ENCODE measurements at places on chromosomes 3 and 15.
A peak's percentile ranks its signal among the peaks of the same experiment; 100 is the strongest.

- no peak for DNase-seq
Measured at GRCh38 chr3:33152363-33153360, 38.8 kb downstream of the CRTAP start.

DNA sequence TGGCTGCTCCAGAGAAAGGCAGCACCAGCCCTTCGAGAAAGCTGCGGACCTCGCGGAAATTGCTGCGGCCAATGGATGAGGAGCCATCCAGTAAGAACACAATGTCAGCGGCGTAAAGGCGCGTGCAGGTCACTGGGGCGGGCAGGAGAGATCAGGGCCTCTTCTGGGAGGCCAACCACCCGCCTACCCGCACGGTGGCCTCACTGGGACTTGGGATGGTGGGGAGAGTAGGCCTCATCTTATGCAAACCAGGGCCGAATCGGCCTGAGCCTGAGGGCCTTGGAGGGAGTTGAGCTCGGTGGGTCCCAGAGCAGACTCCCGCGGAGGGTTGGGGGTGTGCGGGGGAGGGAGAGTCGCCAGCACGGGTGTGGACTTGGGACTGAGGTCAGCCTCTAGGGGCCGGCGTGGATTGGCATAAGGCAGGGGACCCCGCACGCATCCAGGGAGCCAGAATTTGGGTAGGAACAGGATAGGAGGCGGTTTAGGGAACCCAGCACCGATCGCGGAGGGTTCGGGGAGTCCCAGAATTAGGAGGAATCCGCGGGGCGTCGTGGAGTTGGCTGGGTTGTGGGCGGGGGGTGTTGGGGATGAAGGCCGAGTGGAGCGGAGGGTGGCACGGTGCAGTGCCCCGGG, 596 bp downstream of the COL7A1 start:
- DNase-seq = no peak

GRCh38 chr15:65384505-65384894, 6.7 kb upstream of the IGDCC3 start:
- no peak for DNase-seq

GRCh38 chr3:2931265-2931664, 178.9 kb downstream of the IL5RA start:
- DNase-seq = no peak

DNA sequence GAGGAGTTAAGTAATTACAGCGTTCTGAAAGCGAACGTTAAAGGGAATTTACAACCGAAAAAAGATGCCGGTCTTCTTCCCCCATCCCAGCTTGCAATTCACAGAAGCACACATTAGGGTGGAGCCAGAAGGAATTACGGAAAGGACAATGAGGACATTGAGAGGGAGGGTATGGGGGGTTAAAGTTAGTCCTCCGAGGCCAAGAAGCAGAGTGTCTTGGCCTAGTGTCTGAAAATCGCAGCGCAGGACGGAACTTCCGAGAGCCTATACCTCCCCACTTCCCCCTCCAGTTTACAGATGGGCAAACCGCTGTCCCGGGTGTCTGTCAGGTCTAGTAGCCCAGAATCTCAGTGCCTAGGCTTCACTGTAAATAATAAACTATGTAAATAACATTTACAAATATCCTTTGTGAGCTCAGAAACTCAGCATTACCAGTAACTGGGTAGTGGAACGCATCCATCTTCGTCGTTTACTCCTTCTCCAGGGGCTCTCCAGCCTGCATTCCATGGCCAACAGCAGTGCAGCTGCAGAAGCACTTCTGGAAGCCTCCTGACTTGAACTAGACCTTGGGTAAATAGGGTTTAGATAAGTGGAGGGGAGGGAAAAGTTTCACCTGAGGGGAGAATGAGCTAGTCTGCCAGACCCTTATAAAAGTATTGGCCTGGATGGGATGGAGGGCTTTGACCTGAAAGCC, 922 bp downstream of the ADPRH start:
- DNase-seq = peak; percentile 65

GRCh38 chr15:58795825-58796224, 24.7 kb downstream of the MINDY2 start:
- no peak for DNase-seq

- DNase-seq = no peak
Measured at GRCh38 chr3:13197795-13198194, 124.6 kb upstream of the IQSEC1 start.

- DNase-seq = no peak
Measured at GRCh38 chr15:99603828-99604227, 38.0 kb downstream of the MEF2A start.

DNA sequence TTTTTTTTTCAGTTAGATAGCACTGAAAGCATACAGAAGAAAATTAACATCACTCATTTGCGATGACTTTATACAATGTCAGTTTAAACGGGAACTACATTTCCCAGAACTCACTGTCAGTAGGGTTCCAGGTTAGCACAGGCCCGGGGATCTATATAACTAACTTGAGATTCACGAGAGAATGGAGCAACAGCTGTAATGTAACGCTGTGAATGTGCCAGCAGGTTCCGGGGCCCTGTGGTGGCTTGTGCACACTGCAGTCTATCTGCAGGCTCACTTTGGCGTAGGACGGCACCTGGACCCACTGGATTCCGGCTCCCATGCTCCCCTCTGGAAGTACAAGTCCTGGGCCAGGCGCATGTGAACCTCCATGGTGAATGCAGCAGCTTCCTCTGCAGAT, 19.4 kb downstream of the CCR1 start:
- DNase-seq = no peak

DNA sequence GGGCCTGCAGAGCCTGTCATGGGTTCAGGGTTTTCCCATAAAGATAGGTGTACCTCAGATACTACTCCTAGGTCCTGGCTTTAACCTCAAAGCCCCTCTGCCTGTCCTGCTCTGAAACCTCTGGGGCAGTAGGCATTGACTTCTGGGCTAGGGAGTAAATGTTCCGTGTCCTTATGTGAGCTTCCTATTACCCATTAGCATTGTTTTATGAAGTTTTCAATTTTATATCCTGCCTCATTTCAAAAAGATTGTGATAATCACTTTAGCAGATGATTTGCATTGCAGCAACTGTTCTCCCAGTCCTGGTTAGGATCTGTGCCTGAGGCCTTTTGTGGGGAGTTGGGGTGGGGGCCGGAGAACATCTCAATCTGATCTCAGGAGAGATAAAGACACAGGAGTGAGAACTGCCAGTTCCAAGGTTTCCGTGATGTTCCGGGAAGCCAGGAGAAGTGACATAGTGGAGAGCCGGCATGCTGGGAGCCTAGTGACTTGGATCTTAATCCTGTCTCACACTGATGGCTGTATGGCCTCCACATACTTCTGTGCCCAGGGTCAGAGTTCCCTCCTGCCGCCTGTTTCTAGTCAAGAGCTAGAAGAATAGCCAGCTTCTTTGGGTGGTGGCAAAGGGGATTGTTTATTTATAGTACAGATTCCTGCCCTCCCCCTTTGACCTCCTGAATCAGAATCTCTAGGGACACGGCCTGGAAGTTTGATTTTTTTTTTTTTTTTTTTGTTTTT, 10.6 kb downstream of the TPM1 start:
- no peak for DNase-seq

DNA sequence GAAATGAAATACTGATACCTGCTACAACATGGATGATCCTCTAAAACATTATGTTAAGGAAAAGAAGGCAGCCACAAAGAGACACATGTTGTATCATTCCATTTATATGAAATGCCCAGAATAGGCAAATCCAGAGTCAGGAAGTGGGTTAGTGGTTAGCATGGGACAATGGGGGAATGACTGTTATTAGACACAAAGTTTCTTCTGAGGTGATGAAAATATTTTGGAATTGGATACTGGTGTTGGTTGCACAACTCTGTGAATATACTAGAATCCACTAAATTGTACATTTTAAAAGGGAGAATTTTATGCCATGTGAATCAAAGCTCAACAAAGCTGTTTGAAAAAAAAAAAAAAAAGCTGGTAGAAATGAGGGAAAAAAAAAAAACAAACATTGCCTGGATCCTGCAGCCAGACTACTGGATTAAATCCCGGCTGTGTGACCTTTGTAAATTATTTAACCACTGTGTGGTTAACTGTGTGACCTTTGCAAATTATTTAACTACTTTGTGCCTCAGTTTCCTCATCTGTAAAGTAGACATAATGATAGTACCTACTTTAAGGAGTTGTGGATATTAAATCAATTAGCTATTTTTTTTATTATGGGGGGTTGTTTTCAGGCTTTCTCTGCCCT, 75.6 kb upstream of the PRICKLE2 start:
- no peak for DNase-seq

- peak; percentile 55 for DNase-seq
Measured at GRCh38 chr15:60551147-60551780, 72.3 kb upstream of the ICE2 start.

GRCh38 chr3:53525765-53526703, 31.6 kb downstream of the CACNA1D start:
- no peak for DNase-seq

All from GM12864 (cell line).